ENCODE measurements at places on chromosomes 16 and 17.

GRCh38 chr16:720447-720989 lies 428 bp upstream of the ANTKMT start:
- DNase-seq, result peak; percentile 76

- no peak for DNase-seq
Measured at GRCh38 chr17:34725725-34726124, 146.3 kb downstream of the TMEM132E start.

GRCh38 chr17:7944326-7944725 lies 12.3 kb downstream of the CNTROB start:
- no peak for DNase-seq

GRCh38 chr16:84032458-84033178 lies 10.0 kb downstream of the SLC38A8 start:
- no peak for DNase-seq

- no peak for DNase-seq
Measured at GRCh38 chr17:64692187-64692586, 30.1 kb upstream of the SMURF2 start.

GRCh38 chr17:69814031-69814430 lies 261.0 kb upstream of the KCNJ16 start:
- no peak for DNase-seq

- no peak for DNase-seq
Measured at GRCh38 chr17:10744501-10745000, 14.7 kb upstream of the TMEM220 start.

DNA sequence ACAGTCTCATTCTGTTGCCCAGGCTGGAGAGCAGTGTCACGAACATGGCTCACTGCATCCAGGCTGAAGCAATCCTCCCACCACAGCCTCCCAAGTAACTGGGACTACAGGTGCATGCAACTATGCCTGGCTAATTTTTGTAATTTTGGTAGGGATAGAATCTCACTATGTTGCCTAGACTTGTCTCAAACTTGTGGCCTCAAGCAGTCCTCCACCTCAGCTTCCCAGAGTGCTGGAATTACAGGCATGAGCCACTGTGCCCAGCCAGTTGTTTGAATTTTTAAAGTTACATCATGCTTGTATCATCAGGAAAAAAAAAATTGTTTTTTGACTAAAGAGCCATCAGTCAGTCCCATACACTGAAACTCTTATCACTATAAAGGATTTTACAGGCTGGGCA lies 17.1 kb upstream of the VPS4A start:
- DNase-seq, result no peak

DNA sequence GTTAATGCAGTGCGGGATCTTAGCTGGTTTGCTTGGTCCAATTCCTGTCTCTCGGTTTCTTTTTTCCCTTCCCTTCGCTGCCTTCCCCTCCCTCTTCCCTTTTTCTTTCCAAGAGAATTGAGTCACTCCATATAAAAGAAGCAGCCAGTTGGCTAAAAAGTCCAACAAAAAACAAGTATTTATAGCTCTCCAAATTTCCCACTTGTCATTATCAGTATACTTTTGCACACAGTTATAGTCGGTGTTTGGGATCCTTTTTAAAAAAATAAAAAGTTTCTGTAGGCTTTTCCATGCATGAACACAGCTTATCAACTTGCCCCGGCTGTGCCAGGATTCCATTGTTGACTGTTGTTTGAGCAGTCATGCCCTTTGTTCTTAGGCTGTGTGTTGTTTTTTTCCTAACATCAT lies 24.9 kb downstream of the HMOX2 start:
- no peak for DNase-seq

DNA sequence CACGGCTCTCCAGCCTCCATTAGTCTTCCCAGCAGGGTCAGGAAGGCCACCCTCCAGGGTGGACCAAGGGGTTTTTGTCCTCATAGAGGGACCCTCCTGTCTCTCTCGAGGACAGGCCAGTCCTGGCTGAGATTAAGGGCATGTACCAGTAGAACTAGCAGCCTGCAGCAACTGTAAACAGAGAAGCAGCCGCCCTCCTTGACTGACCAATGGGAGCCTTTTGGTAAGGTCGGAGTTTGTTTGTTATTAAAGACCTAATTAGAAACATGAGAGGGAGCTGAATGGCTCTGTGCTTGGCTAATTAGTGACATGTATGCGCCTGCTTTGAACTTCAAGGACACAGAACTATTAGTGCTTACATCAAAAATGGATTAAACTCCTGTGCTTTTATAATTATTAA lies 80.0 kb downstream of the CCDC182 start:
- DNase-seq, result no peak

- DNase-seq, result no peak
Measured at GRCh38 chr16:13611596-13611995, 308.4 kb upstream of the ERCC4 start.

GRCh38 chr16:73000907-73001521 lies 46.9 kb downstream of the ZFHX3 start:
- no peak for DNase-seq

DNA sequence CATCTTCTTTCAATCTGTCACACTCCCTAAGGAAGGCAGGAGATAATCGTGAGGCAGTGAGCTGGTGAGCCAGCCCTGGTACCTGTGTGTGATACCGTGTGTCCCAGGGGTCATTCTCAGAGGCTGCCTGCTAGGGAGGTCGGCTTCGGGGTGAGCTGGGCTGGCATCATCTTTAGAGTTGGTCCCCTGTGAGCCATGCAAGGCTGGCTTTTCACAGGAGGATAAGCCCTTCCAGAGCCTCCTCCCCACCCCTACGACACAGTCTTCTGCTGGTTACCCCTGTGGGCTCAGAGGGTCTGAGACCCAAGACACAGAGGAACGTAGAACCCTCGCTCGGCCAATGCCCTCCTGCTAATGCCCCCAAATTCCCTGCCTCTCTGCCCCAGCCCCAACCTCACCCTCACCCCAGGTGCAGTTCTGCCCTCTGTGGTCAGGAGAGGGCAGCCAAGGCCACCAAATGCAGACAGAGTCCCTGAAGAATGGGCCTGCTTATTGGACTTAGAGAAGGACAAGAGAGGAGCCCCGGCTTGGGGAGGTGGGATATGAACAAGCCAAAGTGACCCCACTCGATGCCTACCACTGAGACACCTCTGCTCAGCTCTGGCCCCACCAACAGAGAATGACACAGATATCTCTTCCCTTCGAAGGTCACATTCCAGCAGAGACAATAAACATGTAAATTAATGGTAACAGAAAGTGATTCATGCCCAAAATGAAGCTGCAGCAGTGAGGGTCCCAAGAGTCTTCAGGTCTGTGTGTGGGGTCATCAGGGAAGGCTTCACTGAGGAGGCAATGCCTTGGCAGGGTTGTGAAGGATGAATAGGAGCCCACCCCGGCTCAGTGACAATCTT lies 80.8 kb upstream of the CCL1 start:
- DNase-seq, result no peak

DNA sequence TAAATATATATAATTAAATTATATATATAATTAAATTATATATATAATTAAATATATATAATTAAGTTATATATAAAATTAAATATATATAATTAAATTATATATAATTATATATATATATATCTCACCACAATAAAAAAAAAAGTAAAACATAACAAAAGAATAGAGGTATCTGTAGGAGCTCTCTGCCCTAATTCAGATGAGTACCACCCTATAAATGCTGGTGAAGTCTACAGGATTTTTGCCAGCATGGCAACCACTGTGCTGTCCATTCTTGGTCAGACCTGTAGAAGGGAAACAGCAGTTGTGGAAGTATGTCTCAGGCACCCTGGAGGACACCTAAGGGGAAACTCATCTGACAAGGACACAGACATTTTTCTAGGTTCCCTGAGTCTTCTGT lies 259.7 kb downstream of the PRKCA start:
- DNase-seq, result no peak

DNA sequence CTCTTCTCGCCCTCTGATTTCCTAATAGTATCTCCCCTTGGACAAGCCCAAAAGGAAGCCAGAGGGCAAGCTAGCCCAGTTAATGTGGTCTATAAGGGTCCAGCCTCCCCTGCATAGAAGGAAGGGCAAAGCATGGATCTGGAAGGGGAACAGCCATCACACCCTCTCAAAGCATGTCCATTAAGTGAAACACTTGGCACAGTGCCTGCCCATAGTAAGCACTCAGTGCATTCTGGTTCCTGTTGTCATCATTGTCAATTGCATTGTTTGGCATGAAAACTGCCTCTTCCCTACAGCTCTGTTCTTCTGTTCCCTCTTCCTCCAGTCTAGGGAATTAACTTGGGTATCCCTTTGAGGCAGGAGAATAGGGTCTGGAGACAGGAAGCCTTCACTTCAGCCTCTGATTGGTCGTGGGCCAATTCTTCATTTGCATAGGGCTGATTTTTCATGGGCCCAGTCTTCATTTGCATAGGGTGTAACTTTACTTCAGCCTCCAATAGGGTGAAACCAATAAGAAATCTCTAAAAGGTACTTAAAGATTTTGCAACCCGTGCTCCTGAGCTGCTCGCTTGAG lies 81.4 kb downstream of the C17orf67 start:
- no peak for DNase-seq

GRCh38 chr17:37735165-37735564 lies 9.7 kb downstream of the HNF1B start:
- DNase-seq, result no peak

GRCh38 chr16:57163842-57164241 lies 22.0 kb downstream of the PSME3IP1 start:
- no peak for DNase-seq

DNA sequence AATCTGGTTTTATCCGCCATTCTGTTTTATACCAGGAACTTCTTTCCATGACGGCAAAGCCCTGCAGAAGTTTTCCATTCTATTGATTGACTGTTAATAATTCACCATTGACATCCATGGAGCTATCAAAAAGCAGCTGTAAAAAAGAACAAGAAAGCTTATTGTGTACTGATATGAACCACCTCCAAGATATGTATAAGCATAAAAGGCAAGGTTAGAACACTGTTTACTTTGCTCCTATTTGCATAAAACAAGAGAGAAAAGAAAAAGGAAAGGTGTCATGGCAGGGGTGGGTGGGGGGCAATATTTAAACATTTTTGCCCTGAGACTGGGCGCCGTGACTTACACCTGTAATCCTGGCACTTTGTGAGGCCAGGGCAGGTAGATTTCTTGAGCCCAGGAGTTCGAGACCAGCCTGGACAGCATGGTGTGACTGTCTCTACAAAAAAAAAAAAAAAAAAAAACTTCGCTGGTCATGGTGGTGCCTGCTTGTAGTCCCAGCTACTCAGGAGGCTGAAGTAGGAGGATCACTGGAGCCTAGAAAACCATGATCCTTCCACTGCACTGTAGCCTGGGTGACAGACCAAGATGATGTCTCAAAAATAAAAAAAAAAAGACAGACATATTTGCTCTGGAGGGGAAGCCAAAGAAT lies 52.5 kb downstream of the TMEM114 start:
- DNase-seq, result no peak

DNA sequence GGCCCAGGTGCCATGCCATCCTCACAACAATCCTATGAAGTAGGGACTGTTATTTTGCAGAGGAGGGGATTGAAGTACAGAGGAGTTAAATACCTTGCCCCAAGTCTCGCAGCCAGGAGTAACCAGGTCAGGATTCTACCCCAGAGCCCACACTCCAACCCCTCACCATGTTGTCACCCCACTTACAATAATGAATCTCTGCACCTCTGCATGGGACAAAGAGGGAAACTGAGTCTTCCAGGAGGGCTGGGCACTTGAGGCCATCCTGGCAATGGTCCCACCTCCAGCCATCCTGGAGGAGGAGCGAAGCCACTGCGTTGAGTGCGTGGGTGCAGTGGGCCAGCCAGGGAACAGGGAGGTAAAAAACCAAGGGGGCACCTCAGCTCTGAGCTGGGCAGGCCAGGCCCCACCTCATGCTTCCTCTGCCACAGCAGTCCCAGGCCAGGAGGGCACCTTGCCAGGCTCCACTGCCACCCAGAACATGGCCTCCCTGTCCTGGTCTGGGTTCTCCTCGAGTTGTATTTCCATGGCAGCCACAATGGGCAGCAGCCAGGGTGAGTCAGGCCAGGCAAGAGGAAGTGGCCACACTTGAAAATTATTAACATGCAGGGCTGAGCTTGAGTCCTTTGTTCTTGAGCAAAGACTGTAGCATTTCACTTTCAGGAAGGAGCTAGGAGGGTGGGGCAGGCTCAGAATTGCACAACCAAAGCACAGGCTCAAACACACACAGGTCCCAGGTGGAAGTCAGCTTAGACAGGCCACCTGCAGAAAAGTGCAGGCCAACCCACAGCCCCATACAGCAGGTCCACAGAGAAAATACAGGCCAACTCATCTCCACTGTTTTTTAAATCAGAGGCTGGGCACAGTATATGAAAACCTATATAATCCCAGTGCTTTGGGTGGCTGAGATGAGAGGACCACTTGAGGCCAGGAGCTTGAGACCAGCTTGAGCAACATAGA lies 52.1 kb downstream of the CUEDC1 start:
- peak; percentile 19 for DNase-seq

GRCh38 chr16:57123974-57124674 lies 31.7 kb downstream of the CPNE2 start:
- no peak for DNase-seq

- no peak for DNase-seq
Measured at GRCh38 chr17:17576772-17577234, 14.7 kb downstream of the PEMT start.

DNA sequence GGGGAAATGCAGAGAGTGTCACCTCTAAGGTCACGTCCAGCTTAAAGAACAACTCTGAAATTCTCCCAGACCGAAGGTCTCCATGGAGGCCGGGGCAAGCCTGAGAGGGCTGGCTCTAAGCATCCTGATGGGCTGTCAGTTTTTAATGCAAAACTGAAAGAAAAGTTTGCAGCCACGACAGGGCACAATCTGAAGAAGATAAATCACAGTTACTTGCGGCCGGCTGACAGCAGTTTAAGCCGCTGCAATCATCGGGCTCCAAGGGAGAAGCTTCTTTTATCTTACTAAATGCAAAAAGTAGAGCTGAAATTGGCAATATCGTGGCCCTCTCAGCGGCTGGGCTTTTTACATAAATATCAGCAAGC lies 168.8 kb downstream of the CYLD start:
- no peak for DNase-seq

GRCh38 chr16:80447241-80447640 lies 93.6 kb upstream of the DYNLRB2 start:
- no peak for DNase-seq

- no peak for DNase-seq
Measured at GRCh38 chr16:14963281-14964173, 11.3 kb upstream of the PDXDC1 start.

- DNase-seq, result no peak
Measured at GRCh38 chr17:81391293-81391935, 3.8 kb upstream of the BAHCC1 start.

GRCh38 chr16:67151431-67152097 lies 766 bp upstream of the B3GNT9 start:
- DNase-seq, result no peak
